ENCODE measurements at places on chromosomes 13 and 19. TPM values are rescaled to one million over a fixed set of nuclear protein-coding genes. Genes with fewer than 3 reads are reported as not detected.

CD33 gene
- 3.1 TPM for total RNA-seq

NRTN gene
- total RNA-seq = 1.1 TPM

RUBCNL gene
- total RNA-seq = 0.64 TPM

FUT2 gene
- not detected for total RNA-seq

FGF21 gene
- total RNA-seq = 1.8 TPM

WDR88 gene
- total RNA-seq = not detected

SPIB gene
- not detected for total RNA-seq

AZU1 gene
- not detected for total RNA-seq
